ENCODE measurements at places on chromosomes 2 and 18. TPM values are rescaled to one million over a fixed set of nuclear protein-coding genes. Genes with fewer than 3 reads are reported as not detected.

DNA sequence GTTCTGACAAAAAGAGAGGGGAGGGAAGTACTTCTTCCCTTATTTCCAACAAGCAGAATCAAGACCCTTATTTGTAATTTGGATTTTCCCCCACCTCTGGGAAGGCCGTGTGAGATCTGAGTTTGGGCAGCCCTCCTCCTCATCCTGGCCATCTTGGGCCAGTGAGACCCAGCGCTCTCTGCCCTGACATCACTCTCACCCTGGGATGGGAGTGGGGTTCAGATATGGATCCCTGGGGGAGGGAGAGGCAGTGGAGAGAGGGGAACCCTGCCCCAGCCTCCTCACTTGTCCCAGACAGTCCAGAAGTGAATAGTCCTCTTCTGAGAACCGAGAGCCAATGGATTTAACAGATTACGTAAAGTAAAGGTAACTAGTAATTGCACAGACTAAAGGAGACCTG lies 64.5 kb downstream of the DYSF start:
- no peaks in the 10 kb centered on the region for H3K4me1 ChIP-seq
- DNase-seq = no peak

GYPC gene
- total RNA-seq = 187 TPM

MERTK gene
- 1.4 TPM for total RNA-seq

- no peak overlapping the region for H3K4me3 ChIP-seq
- H3K27me3 ChIP-seq = no peaks in the 10 kb centered on the region
- no peak for DNase-seq
- peak overlapping the region; percentile 15 for H3K27ac ChIP-seq
- H3K36me3 ChIP-seq = peaks cover 6% of the 10 kb centered on the region
Observed at GRCh38 chr2:198017068-198017467, 212.7 kb downstream of the PLCL1 start.

- peaks cover 5% of the 10 kb centered on the region for H3K4me1 ChIP-seq
- no peak overlapping the region for H3K4me3 ChIP-seq
- H3K27ac ChIP-seq = no peak overlapping the region
- H3K36me3 ChIP-seq = no peaks in the 10 kb centered on the region
Observed at GRCh38 chr2:45664635-45665261, 13.3 kb downstream of the PRKCE start.

DNA sequence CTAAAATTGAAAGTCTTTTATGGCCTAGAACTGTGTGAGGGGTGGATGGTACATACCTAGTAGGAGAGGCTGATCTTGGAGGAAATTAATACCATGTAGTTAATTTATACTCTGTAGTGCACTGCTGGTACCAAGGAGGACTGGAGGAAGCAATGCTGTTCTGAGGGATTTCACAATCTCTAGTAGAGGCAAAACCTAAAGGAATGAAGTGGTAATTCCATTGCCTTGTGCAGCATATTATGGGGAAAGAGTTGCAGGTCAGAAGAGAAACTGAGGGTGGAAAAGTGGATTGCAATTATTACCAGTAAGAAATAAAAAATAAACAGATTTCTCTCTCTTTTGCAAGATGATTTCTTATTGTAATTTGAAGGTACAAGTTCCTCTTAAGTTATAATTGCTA lies 2.2 kb downstream of the ABI2 start:
- peak overlapping the region; percentile 30 for H3K4me3 ChIP-seq
- DNase-seq = no peak
- H3K36me3 ChIP-seq = peaks cover 10% of the 10 kb centered on the region
- no peaks in the 10 kb centered on the region for H3K27me3 ChIP-seq

GRCh38 chr2:159916511-159916910 lies 118.5 kb upstream of the CD302 start:
- no peak for DNase-seq
- H3K36me3 ChIP-seq = no peaks in the 10 kb centered on the region
- H3K27me3 ChIP-seq = peaks cover 12% of the 10 kb centered on the region
- no peak overlapping the region for H3K4me3 ChIP-seq
- no peak overlapping the region for H3K27ac ChIP-seq

DNA sequence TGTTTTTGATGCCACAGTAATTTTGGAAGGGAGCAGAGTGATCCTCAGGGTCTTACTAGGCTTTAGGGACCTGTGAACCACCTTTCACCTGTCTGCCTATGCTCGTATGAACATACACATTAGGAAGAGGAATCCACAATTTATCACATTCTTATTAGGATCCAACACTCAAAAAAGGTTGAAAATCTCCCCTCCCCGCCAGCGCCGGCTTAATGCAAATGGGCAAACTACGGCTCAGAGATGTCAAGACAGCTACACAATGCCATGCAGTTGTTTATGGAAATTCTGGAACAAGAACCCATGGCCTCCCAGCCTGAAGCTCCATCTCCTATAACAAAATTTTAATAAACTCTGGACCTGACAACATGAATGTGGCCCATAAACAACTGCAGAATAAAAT lies 375.9 kb upstream of the ACVR2A start:
- no peak overlapping the region for H3K27ac ChIP-seq
- no peak overlapping the region for H3K4me3 ChIP-seq
- no peaks in the 10 kb centered on the region for H3K36me3 ChIP-seq
- no peaks in the 10 kb centered on the region for H3K27me3 ChIP-seq
- no peak for DNase-seq

- H3K36me3 ChIP-seq = no peaks in the 10 kb centered on the region
- no peak overlapping the region for H3K4me3 ChIP-seq
- H3K4me1 ChIP-seq = no peaks in the 10 kb centered on the region
- no peak overlapping the region for H3K27ac ChIP-seq
- no peak for DNase-seq
- no peaks in the 10 kb centered on the region for H3K27me3 ChIP-seq
Observed at GRCh38 chr2:145960479-145961163, 1440.7 kb upstream of the ZEB2 start.

GATA6 gene
- not detected for total RNA-seq

GRCh38 chr2:216004697-216005283 lies 8.6 kb downstream of the MREG start:
- peaks cover 48% of the 10 kb centered on the region for H3K4me1 ChIP-seq
- H3K27ac ChIP-seq = peak overlapping the region; percentile 79
- H3K36me3 ChIP-seq = no peaks in the 10 kb centered on the region
- no peaks in the 10 kb centered on the region for H3K27me3 ChIP-seq
- DNase-seq = peak; percentile 52
- peak overlapping the region; percentile 9 for H3K4me3 ChIP-seq

Data from activated CD4-positive, alpha-beta T cell treated with anti-CD3 and anti-CD28 coated beads for 36 hours (primary cell).